ENCODE measurements at places on chromosomes 2 and 18.

DNA sequence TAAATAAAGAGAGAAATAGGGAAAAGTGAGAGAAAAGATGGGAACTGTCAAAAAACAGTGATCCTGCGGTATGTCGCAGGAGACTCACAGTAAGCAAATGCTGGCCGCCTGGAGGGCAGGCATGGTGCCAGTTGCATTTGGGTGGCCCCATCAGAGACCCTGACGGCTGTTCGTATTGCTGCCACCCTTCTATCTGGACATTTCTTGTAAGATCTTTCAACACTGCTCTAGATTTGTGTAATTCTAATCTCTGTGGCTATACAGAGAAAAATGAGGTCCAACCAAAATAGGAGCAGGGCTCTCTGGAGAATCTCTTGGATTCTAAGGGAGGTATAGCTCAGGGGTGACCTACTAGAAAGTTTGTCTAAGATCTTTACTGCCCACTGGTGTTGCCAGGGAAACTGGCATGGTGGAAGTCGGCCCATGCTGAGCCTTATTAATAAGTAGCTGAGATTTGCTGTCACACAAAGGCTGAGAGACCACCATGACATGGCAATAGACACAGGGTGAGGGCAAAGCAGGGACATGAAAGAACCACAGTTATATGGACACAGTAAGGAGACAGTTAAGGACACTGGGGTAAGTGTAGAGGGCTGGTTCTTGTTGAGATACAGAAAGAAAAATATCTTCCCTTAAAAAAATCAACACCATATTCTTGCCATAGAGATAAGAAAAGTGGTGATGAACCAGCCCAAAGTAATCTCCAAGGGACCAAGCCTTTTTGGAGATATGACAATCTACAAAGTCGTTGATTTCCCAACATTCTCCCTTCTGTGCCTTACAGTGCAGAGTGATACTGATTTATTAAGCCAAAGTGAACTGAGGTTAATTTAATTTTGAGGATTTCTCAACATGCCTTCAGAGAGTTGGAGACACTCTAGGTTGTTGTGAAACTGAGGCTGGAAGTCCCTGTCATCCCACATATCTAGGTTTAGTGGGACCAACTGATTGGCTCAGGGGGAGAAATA is 26.4 kb upstream of the FZD7 start:
- no peak for DNase-seq

DNA sequence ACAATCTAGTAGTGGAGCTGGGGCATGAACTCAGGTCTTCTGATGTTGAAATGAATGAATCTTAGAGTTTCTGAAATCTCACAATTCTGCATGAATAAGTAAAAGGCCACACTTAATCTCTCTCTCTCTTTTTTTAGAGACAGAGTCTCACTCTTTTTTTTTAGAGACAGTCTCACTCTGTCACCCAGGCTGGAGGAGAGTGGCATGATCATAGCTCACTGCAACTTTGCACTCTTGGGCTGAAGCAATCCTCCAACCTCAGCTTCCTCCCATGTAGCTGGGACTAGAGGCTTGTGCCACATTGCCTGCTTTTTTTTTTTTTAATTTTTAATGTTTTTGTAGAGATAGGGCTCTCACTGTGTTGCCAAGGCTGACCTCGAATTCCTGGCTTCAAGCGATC is 68.9 kb upstream of the THOC1 start:
- no peak for DNase-seq

DNA sequence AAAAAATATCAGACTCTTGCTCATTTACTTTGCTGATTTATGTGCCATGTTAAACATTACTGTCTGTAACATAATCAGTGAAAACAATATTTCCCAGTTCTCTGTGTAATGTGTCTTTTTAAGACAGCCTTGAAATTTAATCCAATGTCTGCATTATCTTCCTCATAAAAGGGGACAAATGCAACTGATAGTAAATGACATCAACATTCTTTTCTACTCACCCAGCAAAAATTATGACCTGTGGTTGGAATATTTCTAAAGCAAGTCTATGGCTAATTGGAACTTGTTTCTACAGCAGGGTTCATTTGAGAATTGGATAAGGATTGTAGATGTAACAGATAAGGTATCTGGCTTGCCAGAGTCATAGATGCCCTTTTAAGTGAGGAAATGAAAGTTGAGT is 34.8 kb downstream of the C1D start:
- no peak for DNase-seq

DNA sequence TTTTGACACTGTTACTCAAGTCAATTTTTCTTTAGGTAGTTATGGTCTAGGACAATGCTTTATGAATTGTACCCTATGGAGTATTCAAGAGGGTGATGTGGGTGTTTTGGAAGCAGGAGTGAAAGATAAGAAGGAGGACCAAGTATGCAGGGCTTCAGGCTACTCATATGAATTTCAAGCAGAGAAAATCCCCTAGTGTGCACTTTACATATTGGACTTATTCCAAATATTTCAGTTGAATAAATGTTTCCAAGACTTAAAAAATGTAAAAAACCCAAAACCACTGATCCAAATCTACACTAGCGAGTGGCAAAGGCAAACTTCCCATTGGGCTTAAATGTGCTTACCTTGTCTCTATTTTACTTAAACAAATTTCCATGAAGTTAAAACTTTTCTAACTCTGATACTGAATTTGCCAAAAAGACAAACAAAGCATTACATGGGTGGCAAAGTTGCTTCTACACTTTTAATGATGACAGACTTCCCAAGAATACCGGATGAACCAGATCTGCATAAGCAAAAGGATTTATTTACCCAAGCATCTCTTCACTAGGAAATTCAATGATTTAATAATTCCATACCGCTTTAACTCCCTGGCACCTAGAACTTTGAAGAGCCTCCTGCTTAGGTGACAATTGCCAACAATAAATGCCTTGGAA is 1233.5 kb upstream of the NXPH2 start:
- DNase-seq = no peak

DNA sequence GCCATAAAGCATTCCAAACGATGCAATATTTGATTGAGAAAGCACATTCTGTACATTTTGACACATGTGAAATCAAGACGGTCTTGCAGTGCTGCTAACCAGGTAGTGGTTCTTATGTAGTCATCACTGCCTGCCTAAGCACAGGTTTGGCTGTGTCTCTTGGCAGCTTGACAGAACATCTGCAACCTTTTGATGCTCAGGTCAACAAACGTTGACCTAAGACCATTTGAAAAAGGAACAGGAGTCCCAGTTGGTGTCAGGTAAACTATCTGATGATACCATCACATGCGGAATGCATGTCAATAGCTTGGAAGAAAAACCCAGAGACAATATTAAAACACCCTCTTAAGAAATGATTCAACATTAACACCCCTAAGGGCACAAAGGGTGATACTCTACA is 80.7 kb downstream of the L3MBTL4 start:
- no peak for DNase-seq

GRCh38 chr2:148067801-148068200 is 46.9 kb downstream of the MBD5 start:
- DNase-seq = no peak

DNA sequence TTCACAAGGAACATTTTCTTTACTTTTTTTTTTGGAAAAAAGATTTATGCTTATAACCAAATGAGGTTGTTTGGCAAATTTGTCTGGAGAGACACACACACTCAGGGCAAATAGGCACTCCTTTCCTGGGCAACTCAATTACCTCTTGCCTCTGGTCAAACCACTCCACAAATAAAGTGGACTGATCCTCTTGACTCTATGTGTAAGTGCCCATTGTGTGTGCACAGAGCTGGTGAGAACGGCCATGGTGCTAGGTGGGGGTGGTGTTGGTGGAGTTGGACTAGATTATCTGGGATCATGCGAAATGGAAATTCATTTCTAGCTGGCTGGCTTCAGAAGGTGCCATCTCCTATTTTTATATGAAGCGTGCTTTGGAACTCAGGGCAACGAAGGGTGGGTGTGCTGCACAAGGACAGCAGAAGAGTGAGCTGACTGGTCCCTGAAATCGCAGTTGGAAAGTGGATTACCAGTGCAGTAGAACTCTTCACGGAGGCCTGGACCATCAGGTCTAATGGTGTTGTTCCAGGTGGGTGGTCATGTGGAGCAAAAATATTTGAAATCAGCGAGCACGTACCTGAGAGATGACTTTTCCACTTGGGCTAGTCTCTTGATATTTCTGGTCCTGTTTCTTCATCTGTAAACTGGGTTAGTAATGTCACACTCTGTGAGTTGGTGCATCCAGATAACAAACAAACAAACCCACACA is 149.9 kb downstream of the RPIA start:
- DNase-seq = no peak

DNA sequence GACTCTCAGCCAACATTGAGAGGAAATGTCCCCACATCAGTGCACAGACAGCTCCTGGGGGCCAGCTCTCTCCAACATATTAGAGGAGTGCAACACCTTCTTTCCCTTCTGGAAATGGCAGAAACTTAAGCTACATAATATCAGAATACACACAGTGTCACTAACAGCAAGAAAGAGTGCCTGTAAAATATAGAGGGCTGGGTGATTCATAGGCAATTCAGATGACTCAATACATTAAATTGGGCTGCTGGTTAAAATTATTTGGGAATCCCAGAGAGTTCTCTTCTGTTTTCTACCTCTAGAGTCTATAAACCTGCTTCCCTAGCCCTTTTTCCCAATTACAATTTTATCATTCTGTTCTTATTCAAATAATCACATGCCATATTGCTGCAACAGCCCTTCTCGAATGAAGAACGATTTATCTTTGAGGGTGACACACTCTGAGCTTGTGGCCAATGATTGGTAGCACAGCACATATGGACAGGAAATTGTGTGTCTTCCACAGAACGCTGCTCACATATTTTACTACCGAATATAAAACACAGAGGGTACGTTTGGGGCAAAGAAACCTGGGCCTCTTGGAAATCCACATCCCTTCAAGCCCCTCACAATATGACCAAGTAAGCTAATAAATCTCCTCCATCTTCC is 381.2 kb downstream of the MBD2 start:
- DNase-seq = no peak

GRCh38 chr2:236175548-236176150 is 7.5 kb upstream of the GBX2 start:
- no peak for DNase-seq

DNA sequence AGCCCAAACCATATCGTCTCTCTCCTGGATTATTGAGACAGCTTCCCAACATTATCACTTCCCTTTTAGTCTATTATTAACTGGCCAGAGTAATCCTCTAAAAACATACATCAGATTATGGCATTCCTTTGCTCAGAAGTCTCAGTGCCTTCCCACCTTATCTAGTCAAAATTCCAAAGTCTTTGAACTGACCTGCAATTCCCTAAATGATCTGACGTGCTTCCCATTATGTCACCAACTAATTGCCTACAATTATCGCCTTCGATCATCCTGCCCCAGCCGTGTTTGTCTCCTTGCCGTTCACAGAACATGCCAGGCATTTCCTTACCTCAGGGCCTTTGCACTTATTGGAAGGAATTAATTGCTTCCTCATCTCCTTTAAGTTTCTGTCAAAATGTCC is 332.4 kb downstream of the IRS1 start:
- no peak for DNase-seq

GRCh38 chr2:85061896-85062295 is 71.3 kb upstream of the TCF7L1 start:
- DNase-seq = no peak

- no peak for DNase-seq
These were observed 73.1 kb downstream of the INPP5D start for GRCh38 chr2:233133239-233133638.

DNA sequence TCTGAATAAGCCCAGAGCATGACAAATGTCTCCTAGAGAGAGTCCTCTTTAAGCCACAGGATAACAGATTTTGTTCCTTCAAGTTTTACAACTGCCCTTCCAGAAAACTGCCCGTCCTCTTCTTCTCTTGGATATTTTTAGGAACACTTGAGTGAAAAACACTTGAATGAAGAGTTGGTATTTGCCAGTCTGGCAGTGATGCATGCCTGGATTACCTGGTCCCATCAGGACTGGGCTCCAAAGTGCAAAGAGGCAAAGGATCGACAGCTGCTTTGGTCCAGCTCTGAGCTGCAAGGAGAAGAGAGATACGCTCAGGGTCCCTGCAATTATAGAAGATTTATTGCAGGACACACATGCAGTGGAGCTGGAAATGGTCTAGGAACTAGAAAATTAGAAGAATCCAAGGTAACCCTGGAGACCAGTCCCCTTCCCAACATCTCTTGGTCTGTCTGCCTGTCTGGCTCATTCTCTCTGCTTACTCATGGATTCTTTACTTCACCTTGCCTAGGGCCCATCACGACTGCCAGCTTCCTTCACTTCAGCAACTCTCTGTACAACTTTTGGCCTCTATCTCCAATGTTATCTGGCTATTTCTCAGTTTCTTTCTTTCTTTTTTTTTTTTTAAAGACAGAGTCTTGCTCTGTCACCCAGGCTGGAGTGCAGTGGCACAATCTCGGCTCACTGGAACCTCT is 112.1 kb upstream of the SIX2 start:
- DNase-seq = no peak

DNA sequence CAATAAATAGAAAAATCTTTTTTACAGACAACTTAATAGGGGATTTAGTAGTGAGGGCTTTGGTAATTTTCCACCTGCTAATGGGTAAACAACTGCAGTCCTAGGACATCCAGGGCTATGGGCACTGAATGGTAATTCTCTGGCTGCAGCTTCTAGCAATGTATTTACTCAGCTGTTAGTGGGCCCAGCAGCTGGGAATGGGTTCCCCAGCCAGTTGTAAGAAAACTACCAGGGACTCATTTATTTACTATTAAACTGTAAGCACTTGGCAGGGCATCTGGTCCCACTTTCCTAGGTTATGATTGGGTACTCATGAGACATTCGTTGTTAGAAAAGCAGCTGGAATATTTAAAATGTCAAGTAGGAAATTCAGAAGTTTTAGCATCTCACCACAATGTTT is 363.8 kb upstream of the TRIB2 start:
- no peak for DNase-seq

- DNase-seq = no peak
These were observed 91.0 kb downstream of the TGIF1 start for GRCh38 chr18:3540805-3541548.

GRCh38 chr2:168354499-168354898 is 101.6 kb upstream of the CERS6 start:
- no peak for DNase-seq

- DNase-seq = no peak
These were observed 25.9 kb downstream of the TMSB10 start for GRCh38 chr2:84931384-84931821.

DNA sequence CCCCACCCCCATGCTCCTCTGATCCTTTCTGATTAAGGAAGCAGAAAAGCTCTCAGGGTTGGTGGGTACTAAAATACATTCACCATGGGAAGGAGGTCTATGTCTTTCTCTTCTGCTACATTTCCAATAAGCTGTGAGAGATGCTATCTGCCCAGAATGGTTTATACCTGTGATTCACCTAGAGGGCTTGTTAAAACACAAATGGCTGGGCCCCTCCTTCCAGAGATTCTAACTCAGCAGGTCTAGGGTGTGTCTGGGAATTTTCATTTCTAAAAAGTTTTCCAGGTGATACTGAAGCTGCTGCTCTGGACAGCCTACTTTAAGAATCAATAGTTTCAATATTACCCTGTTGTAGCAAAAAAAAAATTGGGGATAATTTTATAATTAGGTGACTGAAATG is 772.2 kb upstream of the ZEB2 start:
- DNase-seq = no peak
